Myometrial cell (primary cell): ENCODE measurements at places on chromosomes 4 and X. TPM values are rescaled to one million over a fixed set of nuclear protein-coding genes. Genes with fewer than 3 reads are reported as not detected.

MAGEA2 gene
- total RNA-seq = not detected in 2 replicates

RAB9A gene
- total RNA-seq = 23.6 and 48.7 TPM in 2 replicates

CRMP1 gene
- 0.18 and 0.58 TPM in 2 replicates for total RNA-seq

GYPE gene
- 0.53 TPM in 1 of 2 replicates, not detected in the other for total RNA-seq

CSAG2 gene
- total RNA-seq = not detected in 2 replicates

FAM236B gene
- not detected in 2 replicates for total RNA-seq
